Activated T-cell treated with anti-CD3 and anti-CD28 coated beads, Interleukin-2, amount 50 U/mL, for 24 hours (primary cell): ENCODE measurements at places on chromosomes 3 and 15.

DNA sequence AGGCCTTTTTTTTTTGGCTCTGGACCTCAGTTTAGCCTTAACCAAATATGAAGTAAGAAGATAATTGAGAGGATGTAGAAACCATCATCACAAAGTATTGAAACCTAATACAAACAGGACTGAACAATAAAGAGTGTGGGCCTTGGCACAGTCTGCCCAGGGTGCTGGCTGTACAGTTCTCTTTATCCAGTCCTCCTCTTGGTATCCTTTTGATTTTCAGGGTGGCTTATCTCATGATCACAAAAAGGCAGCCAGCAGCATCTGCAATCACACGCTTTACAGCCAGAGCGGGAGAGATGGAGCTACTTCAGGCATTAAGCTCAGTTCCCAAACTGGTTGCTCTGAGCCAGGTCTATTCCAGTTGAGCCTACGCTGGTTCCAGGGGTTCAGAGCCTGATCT is 239.7 kb downstream of the RPLP1 start:
- H3K27me3 ChIP-seq, result no peaks in the 10 kb centered on the region
- no peaks in the 10 kb centered on the region for H3K4me1 ChIP-seq
- H3K4me3 ChIP-seq, result no peak overlapping the region

- H3K27me3 ChIP-seq, result no peaks in the 10 kb centered on the region
- no peak for DNase-seq
- H3K27ac ChIP-seq, result no peak overlapping the region
- no peaks in the 10 kb centered on the region for H3K4me1 ChIP-seq
These were observed 165.5 kb upstream of the MLF1 start for GRCh38 chr3:158405507-158405906.

GRCh38 chr15:50484781-50485180 is 60.6 kb downstream of the USP8 start:
- peaks cover 22% of the 10 kb centered on the region for H3K4me1 ChIP-seq
- DNase-seq, result no peak
- peaks cover 87% of the 10 kb centered on the region for H3K36me3 ChIP-seq
- H3K4me3 ChIP-seq, result no peak overlapping the region

GRCh38 chr15:52521682-52522081 is 7.0 kb downstream of the MYO5A start:
- H3K4me1 ChIP-seq, result peaks cover 36% of the 10 kb centered on the region
- H3K27ac ChIP-seq, result no peak overlapping the region
- no peaks in the 10 kb centered on the region for H3K27me3 ChIP-seq
- H3K36me3 ChIP-seq, result no peaks in the 10 kb centered on the region
- DNase-seq, result no peak

DNA sequence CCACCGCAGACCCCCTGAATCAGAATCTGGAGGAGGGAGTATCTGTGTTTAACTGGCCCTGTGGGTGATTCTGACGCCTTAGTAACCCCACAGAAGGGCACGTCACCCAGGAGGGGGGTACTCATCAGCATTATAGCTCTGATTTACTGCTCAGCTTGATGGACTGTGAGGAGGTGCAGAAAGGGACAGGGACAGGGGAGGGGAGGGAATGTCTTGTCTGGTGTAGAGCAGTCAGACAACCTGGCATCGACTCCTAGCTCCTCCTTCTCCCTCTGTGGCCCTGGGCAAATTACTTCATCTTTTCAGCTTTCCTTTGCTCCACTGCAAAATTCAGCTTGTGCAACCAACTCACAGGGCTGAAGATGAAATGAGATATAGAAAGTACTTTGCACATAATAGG is 42.3 kb upstream of the GLCE start:
- no peak overlapping the region for H3K27ac ChIP-seq
- no peaks in the 10 kb centered on the region for H3K36me3 ChIP-seq
- H3K4me3 ChIP-seq, result no peak overlapping the region
- no peak for DNase-seq
- peaks cover 51% of the 10 kb centered on the region for H3K27me3 ChIP-seq
- peaks cover 13% of the 10 kb centered on the region for H3K4me1 ChIP-seq

DNA sequence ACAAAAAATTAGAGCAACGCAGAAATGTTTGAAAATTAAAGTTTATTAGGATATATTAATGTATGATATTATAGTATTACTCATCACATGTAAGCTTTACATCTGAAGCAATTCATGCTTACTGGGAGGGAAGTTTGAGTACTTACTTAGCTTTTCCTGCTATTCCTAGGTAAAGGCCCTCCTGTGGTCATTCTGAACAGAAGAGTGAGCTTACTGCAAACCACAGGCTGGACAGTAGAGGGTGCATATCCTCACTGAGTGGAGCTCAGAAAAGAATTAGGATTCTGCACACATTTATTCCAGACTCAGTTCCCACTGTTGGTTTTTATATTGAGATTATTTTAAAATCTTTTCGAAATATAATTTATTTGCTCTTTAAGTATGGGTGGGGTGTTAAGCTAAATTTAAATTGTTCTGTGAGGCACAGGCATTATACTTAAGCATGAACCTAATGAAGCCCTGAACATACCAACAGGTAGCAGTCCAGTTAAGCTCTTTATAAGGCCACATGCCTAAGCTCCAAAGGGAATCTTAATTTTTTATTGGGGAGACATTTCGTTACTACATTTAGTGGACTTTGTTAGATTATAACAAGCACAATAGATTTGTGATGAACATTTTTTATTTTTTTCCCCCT is 10.2 kb downstream of the MRPS22 start:
- H3K4me3 ChIP-seq, result no peak overlapping the region
- H3K4me1 ChIP-seq, result peaks cover 52% of the 10 kb centered on the region
- no peaks in the 10 kb centered on the region for H3K27me3 ChIP-seq
- no peak overlapping the region for H3K27ac ChIP-seq
- peaks cover 96% of the 10 kb centered on the region for H3K36me3 ChIP-seq

GRCh38 chr3:44093531-44093930 is 148.2 kb upstream of the TOPAZ1 start:
- H3K27me3 ChIP-seq, result peaks cover 54% of the 10 kb centered on the region
- H3K36me3 ChIP-seq, result no peaks in the 10 kb centered on the region
- peaks cover 11% of the 10 kb centered on the region for H3K4me1 ChIP-seq

DNA sequence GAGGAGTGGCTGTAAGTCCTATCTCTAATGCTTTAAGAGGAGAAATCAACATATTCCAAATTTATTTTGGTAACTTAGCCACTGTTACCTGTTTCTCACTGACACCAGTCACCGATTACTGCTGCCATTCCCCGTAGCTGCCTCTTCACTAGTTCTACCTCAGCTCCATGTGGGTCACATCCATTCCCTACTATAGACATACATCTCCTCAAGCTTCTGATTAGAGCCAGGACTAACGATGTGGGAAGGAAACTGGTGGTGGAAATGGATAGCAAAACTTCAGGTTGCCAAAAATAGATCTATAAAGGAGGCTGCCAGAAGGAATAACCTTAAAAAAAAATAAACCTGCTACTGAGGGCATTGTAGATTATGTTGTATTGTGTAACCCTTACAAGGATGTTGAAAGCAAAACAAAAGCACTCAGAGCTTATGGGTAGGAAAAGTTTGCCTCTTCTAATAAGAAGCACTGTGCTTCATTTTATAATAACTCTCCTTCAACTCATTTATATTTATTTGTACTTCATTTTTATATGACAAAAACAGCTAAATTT is 56.0 kb downstream of the KAT2B start:
- no peak overlapping the region for H3K27ac ChIP-seq
- peaks cover 32% of the 10 kb centered on the region for H3K4me1 ChIP-seq
- H3K27me3 ChIP-seq, result no peaks in the 10 kb centered on the region
- H3K36me3 ChIP-seq, result peaks cover 53% of the 10 kb centered on the region
- H3K4me3 ChIP-seq, result no peak overlapping the region

DNA sequence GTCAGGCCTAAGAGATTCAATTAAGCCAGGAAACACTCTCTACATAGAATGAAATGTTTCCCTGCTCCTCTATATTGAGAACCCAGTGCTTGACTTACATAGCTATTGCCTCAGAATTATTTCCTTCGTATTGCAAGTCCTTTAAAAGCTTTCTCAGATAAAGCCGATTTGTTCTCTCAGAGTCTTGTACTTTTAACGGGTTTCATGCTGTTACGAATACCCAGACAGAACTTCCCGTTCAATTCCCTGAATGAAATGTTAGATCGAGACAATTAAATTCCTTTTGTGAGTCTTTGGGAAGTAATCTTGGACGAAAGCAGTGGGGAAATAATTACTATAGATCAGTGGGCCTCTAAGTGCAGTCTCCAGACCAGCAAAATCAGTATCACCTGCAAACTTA is 102.8 kb upstream of the CHL1 start:
- no peak overlapping the region for H3K27ac ChIP-seq
- no peaks in the 10 kb centered on the region for H3K4me1 ChIP-seq
- no peak overlapping the region for H3K4me3 ChIP-seq
- H3K27me3 ChIP-seq, result peaks cover 2% of the 10 kb centered on the region

GRCh38 chr3:9399746-9400145 is 2.3 kb downstream of the SETD5 start:
- peaks cover 53% of the 10 kb centered on the region for H3K36me3 ChIP-seq
- H3K27ac ChIP-seq, result peak overlapping the region; percentile 45
- H3K27me3 ChIP-seq, result no peaks in the 10 kb centered on the region
- DNase-seq, result no peak
- H3K4me1 ChIP-seq, result peaks cover 63% of the 10 kb centered on the region
- peak overlapping the region; percentile 90 for H3K4me3 ChIP-seq

DNA sequence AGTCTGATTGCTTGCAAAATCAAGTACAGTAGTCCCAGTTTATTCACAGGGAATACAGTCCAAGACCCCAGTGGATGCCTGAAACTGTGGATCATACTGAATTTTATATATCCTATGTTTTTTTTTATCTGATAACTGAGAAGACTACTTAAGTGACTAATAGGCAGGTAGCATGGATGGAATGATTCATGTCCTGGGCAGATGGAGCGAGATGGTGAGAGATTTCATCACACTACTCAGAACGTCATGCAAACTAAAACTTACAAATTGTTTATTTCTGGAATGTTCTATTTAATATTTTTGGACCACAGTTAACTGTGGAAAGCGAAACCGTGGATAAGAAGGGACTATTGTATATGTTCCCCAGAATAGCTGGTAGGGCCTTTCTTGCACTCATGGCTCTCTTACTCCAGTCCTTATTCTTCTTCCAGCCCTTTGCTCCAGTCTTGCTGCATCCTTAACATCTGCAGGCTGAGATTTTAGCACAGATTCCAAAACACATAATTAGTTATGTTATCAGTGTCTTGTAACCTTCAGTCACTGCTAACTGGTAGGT is 290.0 kb downstream of the ADAMTSL3 start:
- no peak overlapping the region for H3K4me3 ChIP-seq
- no peaks in the 10 kb centered on the region for H3K4me1 ChIP-seq
- DNase-seq, result no peak
- no peaks in the 10 kb centered on the region for H3K36me3 ChIP-seq

- H3K4me3 ChIP-seq, result no peak overlapping the region
- H3K27ac ChIP-seq, result no peak overlapping the region
- H3K27me3 ChIP-seq, result no peaks in the 10 kb centered on the region
- H3K4me1 ChIP-seq, result no peaks in the 10 kb centered on the region
- no peaks in the 10 kb centered on the region for H3K36me3 ChIP-seq
These were observed 68.6 kb downstream of the PPARG start for GRCh38 chr3:12357456-12357855.

- H3K4me1 ChIP-seq, result no peaks in the 10 kb centered on the region
- no peaks in the 10 kb centered on the region for H3K36me3 ChIP-seq
- DNase-seq, result no peak
- no peak overlapping the region for H3K4me3 ChIP-seq
These were observed 97.3 kb upstream of the THRB start for GRCh38 chr3:24591661-24592555.

GRCh38 chr15:101008158-101009139 is 89.3 kb downstream of the LRRK1 start:
- H3K36me3 ChIP-seq, result peaks cover 3% of the 10 kb centered on the region
- H3K4me3 ChIP-seq, result peak overlapping the region; percentile 88
- peaks cover 22% of the 10 kb centered on the region for H3K4me1 ChIP-seq
- peaks cover 17% of the 10 kb centered on the region for H3K27me3 ChIP-seq

DNA sequence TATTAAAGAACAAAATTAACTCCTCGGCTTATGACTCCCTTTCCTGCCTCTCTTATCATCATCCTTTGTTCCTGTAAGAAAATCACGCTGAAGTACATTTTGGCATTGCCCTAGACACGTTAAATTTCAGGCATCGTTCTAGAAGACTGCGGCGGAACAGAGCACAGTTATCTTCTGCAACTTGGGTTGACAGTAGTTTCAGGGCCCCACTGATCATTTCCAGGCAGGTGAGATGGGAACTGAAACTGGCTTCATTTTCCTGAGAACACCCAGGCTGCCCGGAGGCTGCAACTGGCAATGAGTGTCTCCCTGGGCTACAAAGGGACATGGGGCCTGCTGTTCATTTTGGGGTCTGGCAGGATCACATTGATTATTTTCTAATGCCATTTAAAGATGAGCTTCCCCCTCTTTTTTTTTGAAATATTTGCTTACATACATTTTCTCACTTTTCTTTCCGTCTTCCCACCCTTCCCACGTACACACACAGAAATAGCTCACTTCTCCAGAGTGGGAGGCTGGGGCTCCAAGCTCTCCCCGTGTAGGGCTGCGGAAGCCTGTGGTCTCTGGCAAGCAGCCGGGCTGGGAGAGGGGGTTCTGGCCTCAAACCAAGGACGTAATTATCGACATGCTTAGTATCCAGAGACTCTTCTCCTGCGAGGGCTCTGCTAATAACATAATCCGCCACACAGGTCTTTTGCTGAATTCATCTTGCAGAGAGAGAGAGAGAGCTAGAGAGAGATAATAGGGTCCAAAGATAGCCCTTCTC is 267.4 kb downstream of the ABHD5 start:
- no peaks in the 10 kb centered on the region for H3K36me3 ChIP-seq
- H3K4me1 ChIP-seq, result no peaks in the 10 kb centered on the region
- H3K27ac ChIP-seq, result no peak overlapping the region

DNA sequence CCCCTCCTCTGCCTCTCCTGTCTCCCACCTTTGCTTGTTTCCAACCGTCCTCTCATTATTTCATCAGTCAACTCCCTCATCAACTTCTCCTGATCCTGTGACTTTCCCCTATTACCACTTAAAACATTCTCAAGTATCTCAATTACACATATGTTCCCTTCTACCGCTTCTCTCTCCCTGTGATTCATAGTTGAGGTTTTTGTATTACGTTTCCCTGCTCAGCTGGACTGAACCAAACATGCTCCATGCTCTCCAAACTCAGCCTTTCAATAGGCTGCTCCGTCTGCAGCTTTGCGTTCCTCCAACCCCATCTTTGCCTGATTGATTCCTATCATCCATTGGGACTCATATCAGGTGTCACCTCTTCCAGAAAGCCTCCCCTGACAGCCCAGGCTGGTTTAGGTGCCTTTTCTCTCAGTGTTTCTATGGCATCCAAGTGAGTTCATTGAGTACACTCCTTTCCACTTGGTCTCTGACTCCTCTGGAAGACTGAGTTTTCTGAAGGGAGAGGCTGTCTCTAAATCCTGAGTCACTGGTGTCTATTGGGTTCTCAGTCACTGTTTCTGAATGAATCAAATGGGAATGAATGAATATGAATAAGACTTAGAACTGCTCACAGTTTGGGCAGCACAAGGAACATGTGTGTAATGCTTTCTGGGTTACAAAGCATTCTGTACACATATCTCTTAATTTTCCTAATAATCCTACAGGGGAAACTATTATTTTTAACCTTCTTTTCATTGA is 56.4 kb downstream of the PLD1 start:
- no peak overlapping the region for H3K27ac ChIP-seq
- peaks cover 10% of the 10 kb centered on the region for H3K27me3 ChIP-seq
- peaks cover 6% of the 10 kb centered on the region for H3K4me1 ChIP-seq
- H3K36me3 ChIP-seq, result no peaks in the 10 kb centered on the region
- DNase-seq, result no peak
